ENCODE measurements at places on chromosomes 7 and 10. TPM values are rescaled to one million over a fixed set of nuclear protein-coding genes. Genes with fewer than 3 reads are reported as not detected.

Gene GFRA1
- 47.8 TPM for total RNA-seq

Gene MYPN
- not detected for total RNA-seq

Gene C10orf90
- total RNA-seq: 1.2 TPM

Gene NOS3
- 3.5 TPM for total RNA-seq

Gene ANKRD30A
- total RNA-seq: 1.5 TPM

Gene DNAH11
- total RNA-seq: 0.19 TPM

Gene CPN1
- not detected for total RNA-seq

Gene HMX2
- total RNA-seq: not detected

Gene PDK4
- 1,374 TPM for total RNA-seq

Gene MACROH2A2
- 2.4 TPM for total RNA-seq

Gene PVRIG
- 0.66 TPM for total RNA-seq

Gene LRIT1
- not detected for total RNA-seq

Gene VPS50
- total RNA-seq: 50.1 TPM

Gene IGF2BP3
- 2.0 TPM for total RNA-seq

Gene PRF1
- 5.3 TPM for total RNA-seq

Gene KCNH2
- 0.22 TPM for total RNA-seq

Gene LRMDA
- total RNA-seq: 92.1 TPM

Gene CCL24
- total RNA-seq: 9.3 TPM

Gene CFAP46
- total RNA-seq: not detected

Gene AKR1C8
- 1.5 TPM for total RNA-seq

Gene MYH16
- total RNA-seq: not detected

Gene SFTPD
- 0.68 TPM for total RNA-seq

Gene STK17A
- total RNA-seq: 18.5 TPM

Gene CPA4
- total RNA-seq: 0.51 TPM

Gene MEPCE
- total RNA-seq: 28.6 TPM

Gene C7orf57
- total RNA-seq: not detected

Gene PTN
- not detected for total RNA-seq

Gene CDHR3
- total RNA-seq: 15.1 TPM

Gene GIMAP6
- total RNA-seq: 34.4 TPM

Gene ADAM8
- 3.3 TPM for total RNA-seq

Gene CH25H
- total RNA-seq: 1.0 TPM

Gene ANKRD1
- not detected for total RNA-seq

Gene C10orf105
- 0.19 TPM for total RNA-seq

Gene NME8
- not detected for total RNA-seq

Gene CALHM3
- total RNA-seq: not detected

Gene SPRN
- not detected for total RNA-seq

Gene ATOH7
- not detected for total RNA-seq

Gene VWC2
- under 0.01 TPM for total RNA-seq

Gene NSUN6
- 7.5 TPM for total RNA-seq

Gene MSMB
- total RNA-seq: not detected

Gene CREB5
- 11.9 TPM for total RNA-seq

Gene GPNMB
- total RNA-seq: 62.0 TPM
